ENCODE measurements at places on chromosomes 7 and 10. TPM values are rescaled to one million over a fixed set of nuclear protein-coding genes. Genes with fewer than 3 reads are reported as not detected.

GIMAP4 gene
- not detected for total RNA-seq

DNA sequence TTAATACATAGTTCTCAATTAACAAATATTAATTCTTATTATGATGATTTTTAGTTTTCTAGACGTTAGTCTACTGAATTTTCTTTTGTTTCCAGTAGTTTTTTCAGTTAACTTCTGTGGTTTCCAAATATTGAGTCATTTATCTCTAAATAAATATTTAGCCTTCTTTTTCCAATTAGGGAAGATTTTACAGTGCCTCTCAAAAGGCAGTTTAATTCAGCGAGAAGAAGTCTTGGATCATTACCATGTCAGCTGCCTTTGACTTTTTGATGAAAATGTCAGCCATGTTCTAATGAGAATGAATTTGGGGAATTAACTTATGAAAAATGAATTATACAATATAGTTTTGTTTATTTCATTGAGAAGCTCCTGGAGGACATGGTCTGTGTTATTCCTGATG is 90.0 kb downstream of the CDK14 start:
- DNase-seq, result no peak

DNA sequence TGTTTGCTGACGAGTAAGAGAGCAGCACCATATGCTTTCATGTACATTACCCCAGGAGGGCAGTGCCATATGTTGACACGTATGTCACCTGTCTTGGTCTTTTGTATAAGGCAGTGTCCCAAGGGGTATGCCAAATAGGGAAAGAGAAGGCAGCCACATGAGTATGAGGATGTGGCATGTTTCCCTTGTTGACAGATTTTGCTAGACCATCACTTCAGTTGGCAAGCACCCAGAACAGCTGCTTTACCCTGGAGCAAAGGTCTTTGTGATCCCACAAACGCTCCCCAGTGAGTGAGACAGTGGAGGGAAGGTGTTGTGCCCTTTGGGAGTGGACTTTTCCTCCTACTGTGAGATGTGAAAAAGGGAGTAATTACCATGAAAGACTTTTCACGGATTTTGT is 350.1 kb downstream of the ETV1 start:
- no peak for DNase-seq

GRCh38 chr7:132876576-132876975 is 205.3 kb downstream of the CHCHD3 start:
- DNase-seq, result no peak

DNA sequence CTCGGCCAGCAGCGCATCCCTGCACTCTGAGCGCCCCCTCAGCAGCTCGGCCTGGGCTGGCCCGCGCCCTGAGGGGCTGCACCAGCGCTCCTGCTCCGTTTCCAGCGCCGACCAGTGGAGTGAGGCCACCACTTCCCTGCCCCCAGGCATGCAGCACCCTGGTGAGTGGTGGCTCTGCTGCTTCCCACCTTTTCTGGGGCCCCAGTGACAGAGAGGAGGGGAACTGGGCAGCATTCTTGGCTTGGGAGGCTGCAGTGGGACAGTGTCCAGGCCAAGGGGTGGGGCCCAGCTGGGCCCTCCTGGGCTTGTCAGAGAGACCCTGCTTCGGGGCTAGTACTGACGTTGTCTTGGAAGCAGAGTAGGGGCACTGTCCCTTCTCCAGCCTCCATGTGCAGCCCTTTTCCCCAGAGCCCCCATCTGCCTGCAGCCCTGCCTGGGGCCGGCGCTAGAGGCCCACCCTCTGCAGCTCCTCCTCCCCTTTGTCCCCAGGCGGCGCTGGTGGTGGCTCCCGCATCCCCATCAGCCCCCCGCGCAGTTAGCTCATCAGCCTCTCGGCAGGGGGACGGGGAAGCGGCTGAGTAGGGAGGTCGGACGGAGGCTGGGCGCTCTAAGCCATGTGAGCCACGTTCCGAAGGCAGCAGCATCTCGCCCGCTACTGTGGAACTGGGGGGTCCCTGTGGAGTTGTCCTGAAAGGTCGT is 29.2 kb downstream of the GBX1 start:
- DNase-seq, result peak; percentile 93

DNA sequence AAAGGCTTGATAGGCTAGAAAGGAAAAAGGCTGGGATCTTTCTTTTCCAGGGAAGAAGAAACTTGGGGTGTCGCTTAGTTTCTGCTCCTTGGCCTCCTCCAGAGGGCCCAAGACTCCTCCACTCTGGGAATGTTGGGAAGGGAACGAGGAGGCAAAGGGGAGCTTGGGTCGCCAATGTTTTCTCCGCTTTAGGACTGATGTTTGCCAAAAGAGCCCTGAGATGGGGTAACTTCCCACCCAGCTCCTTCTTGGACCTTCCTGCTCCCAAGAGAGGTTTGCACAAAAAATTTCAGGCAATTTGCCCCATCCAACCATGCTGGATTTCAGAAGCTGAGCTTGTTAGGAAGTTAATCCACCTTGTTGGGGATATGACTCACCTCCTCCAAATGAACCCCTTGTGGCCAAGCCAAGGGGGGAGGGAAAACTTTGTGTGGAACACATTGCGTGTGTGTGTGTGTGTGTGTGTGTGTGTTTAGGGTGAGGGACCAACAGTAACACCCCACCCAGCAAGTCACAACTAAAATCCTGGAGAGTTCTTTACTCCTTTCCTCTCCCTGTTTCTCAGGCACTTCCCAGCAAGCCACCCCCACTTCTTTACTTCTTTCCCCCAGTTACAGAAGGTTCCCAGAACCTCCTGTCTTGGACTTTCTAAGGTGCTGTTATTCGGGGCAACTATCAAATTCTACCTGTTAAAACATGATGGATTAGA is 8.7 kb upstream of the HOXA2 start:
- DNase-seq, result peak; percentile 26

C7orf57 gene
- total RNA-seq, result 0.85 TPM

GRCh38 chr10:57142925-57143576 is 782.0 kb upstream of the ZWINT start:
- peak; percentile 2 for DNase-seq

GRCh38 chr10:113027574-113028455 is 77.8 kb downstream of the TCF7L2 start:
- DNase-seq, result no peak

DNA sequence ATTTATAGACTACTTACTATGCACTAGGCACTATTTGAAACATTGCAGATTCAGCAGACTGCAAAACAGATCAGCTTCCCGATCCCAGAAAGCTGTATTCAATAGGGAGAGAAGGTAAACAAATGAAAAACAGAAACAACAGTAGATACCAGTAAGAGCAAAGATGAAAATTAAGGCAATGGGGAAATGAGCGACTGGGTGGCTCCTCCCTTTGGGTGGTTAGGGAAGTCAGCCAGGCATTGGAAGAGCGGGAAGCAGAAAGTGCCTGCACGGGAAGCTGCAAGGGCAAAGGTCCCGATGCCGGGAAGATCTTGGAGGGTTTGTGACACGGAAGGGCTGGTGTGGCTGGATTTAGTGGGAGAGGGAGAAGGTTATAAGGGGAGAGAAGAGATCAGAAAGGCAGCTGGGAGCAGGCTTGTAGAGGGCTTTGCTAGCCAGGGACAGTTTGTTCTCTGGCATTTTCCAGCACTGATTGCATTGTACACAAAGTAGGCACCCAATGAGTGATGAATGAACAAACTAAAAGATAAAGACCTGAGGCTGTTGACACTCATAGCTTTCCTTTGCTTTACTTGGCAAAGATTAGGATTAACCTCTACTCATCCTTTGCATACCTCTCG is 67.8 kb downstream of the NAMPT start:
- no peak for DNase-seq

- peak; percentile 4 for DNase-seq
Observed at GRCh38 chr7:123355576-123356190, 155.9 kb upstream of the SLC13A1 start.

- no peak for DNase-seq
Observed at GRCh38 chr7:112262855-112263487, 56.5 kb downstream of the ZNF277 start.

GRCh38 chr10:100894589-100895294 is 18.0 kb upstream of the SLF2 start:
- DNase-seq, result no peak

DNA sequence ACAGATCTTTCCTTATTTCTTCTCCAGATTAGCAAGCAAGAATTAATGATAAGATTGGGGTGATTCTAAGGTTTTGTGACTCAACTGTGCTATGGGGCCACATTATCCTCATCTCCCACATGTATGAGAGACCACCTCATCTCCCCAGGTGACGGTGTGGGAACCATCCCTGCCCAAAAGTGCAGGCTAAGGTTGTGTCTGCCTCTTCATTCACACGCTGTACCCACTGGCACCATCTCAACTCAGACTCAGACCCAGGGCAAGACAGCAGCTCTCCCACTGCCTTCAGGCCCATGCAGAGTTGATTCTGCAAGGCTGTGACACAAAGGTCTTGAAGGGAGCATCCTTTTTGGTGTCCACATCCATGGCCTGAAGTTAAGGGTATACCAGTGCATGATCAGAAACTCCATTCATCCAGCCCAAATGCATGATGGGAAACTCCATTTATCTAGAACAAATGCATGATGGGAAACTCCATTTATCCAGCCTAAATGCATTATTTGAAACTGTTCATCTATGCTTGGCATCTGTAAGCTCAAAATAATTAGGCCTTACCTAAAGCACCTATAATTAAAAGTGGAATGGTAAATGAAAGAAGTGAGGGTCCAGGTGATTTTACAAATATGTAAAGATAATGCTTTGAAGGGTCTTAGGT is 99.4 kb downstream of the TCERG1L start:
- DNase-seq, result no peak

DNA sequence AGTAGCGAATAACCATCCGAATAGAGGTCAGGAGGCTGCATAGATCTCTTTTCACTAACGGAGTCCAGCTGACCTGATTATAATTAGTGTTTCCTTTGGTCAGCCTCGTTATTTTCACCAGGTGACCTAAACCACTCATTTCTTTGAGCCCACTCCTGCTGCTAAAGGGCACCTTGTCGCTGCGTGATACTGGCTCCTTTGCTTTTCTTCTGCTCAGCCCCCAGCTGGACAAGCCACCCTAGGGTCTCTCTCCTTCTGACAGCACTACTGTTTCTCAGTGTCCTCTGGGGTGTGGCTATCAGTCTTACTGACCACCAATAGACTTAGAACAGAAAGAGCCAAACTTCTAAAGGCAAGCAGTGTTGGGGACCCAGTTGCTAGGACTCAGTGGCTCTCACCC is 2.7 kb upstream of the IGFBP3 start:
- no peak for DNase-seq

DNA sequence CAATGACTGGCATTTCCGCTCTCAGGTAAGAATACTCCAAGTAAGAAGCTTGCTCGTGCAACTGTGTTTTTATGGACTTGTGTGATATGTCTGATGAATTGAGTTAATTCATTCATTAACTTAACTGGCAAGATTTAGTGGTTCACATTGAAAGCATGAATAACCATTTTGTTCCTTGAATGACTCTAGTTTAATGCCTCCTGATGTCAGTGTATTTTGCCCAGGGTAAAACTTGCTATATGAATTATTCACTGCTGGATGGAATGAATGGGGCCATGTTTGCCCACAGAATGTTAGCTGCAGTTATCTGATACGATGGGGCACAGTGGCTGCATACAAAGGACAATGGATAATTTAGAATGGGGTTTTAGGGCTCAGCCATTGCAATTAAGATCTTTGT is 124.1 kb downstream of the ZNF365 start:
- DNase-seq, result no peak

- DNase-seq, result peak; percentile 95
Observed at GRCh38 chr7:43582503-43583423, at the start of gene STK17A. STK17A (plus strand) TSS chr7:43583108; CDS start chr7:43583244, 136 bp downstream.

DNA sequence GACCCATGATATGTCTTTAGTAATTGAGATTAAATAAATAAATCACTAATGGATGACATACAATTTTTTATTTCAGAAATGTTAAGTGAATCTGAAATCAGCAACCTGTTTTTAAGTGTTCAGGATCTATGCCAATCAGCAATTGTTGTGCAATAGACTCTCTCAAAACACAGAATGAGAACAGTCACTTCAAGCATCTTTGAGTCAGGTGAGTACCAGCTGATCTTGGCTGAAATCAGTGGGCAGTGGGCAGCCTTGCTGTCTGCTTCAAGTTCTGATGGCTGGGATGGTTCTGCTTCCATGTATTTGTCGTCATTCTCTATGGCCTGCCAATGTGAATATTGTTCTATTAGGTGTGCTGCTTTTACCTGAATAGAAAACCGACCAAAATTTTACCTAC is 82.3 kb upstream of the NRG3 start:
- no peak for DNase-seq

DNA sequence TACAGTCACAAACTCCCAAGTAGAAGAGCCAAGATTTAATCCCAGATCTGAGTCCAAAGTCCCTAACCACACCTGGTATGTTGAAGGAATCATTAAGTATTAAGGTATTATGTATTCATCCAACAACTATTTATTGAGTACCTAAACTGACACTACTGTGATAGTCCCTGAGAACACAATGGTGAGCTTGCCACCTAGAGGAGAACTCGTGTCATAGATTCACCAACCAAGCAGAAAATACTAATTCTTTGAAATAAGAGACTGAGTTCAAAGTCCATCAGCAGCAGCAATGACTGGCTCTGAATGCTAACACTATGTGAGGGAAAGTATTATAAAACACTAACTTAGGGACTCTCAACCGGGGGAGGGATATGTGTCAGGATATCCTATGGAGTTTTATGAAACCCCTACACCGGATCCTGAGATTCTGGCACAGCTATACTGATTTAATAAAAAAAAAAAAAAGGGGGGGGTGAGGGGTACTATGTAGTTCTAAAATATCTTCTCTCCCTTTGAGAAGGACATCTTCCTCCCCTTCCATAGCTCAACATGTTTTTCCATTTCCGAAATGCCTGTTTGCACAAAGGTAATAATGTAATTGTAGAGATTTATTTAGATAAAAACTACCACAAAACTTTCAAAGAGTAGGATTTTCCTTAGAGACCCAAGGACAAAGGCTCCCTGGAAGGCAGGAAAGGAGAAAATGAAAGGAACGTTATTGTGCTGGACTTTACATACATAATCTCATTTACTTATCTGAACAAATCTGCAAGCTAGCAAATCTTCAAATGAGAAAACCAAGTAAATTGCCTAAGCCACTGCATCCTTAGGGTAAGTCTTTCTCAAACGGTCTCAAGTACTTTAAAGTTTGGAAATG is 1.6 kb downstream of the NCOA4 start:
- DNase-seq, result peak; percentile 57

NKX1-2 gene
- total RNA-seq, result 57.8 TPM

- no peak for DNase-seq
Observed at GRCh38 chr10:77533887-77534278, 103.7 kb downstream of the KCNMA1 start.

RINT1 gene
- 4.4 TPM for total RNA-seq

ZNF3 gene
- total RNA-seq, result 40.8 TPM

CLDN3 gene
- 3.3 TPM for total RNA-seq

MDFIC gene
- total RNA-seq, result 14.4 TPM

- DNase-seq, result no peak
Observed at GRCh38 chr7:143384148-143384547, 3.0 kb downstream of the ZYX start.

- DNase-seq, result peak; percentile 59
Observed at GRCh38 chr7:107201795-107202450, 33.1 kb downstream of the HBP1 start.
